ENCODE measurements at places on chromosomes 12 and 14.
A peak's percentile ranks its signal among the peaks of the same experiment; 100 is the strongest.

- no peak for DNase-seq
These were observed 39.4 kb upstream of the TMPRSS12 start for GRCh38 chr12:50803230-50803875.

GRCh38 chr12:24909667-24910066 is 39.2 kb downstream of the BCAT1 start:
- no peak for DNase-seq

DNA sequence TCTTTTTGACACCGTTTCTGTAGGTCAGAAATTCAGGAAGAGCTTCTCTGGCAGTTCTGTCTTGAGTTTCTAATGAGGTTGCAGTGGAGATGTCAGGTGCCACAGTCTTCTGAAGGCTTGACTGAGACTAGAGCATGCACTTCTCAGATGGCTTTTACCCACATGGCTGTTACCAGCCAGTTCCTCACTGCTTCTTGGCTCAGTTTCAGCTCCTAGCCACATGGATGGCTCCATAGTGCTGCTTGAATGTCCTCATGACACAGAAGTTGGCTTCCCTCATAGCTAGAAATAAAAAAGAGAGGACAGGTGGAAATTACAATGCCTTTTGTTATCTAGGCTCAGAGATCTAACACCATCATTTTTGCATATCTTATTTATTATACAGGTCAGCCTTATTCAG is 38.1 kb upstream of the SLC2A13 start:
- no peak for DNase-seq

- DNase-seq, result no peak
These were observed 2.9 kb downstream of the HEBP1 start for GRCh38 chr12:12997156-12997555.

GRCh38 chr14:85250414-85251189 is 279.3 kb upstream of the FLRT2 start:
- DNase-seq, result no peak

GRCh38 chr12:80509781-80510556 is 65.9 kb downstream of the PTPRQ start:
- DNase-seq, result no peak

DNA sequence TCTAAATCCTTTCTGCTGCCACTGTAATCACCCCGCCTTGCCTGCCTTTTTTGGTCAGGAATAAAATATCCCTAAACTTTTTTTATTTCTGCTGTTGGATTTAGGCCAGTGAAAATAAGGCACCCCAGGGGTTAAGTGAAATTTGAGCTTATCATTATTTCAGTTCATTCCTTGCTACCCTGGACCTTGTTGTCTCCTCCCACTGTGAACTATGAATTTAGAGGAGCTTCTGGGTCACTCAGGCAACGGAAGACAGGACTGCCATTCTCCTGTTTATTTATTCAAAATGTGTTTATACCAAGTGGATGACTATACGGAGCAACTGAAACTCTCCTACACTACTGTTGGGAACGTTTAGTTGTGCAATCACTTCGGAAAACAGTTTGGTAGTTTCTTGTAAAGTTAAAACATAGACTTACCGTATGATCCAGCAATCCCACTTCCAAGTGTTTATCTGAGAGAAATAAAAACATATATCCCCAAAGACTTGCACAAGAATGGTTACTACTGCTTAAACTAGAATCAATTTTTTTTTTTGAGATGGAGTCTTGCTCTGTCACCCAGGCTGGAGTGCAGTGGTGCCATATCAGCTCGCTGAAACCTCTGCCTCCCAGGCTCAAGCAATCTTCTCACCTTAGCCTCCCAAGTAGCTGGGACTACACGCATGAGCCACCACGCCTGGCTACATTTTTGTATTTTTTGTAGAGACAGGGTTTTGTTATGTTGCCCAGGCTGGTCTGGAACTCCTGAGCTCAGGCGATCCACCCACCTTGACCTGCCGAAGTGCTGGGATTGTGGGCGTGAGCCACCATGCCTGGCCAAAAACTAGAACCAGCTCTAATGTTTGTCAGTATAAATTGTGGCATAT is 2.3 kb upstream of the TRAFD1 start:
- no peak for DNase-seq

GRCh38 chr12:123655420-123655819 is 15.5 kb upstream of the TCTN2 start:
- no peak for DNase-seq

- no peak for DNase-seq
These were observed 27.3 kb downstream of the SPTLC2 start for GRCh38 chr14:77589099-77589498.

GRCh38 chr12:59298296-59298695 is 297.5 kb upstream of the SLC16A7 start:
- no peak for DNase-seq

DNA sequence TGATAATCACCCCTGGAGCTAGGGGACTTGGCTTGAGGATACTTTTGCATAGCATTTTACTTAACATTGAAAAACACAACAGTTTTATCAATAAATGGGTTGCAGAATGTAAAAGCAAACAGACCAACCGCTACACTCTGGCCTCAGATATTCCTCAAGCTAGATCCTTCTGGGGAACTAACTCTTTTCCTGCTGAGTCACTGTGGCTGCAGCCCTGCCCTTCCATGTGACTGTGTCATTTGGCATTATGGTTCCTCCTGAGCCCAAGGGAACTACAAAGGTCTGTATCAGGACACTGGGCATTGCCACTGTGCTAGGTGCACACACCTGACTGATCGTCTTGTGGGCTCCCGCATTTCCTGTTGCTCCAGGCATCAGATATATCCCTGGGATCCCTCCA is 56.6 kb downstream of the TTC9 start:
- no peak for DNase-seq

DNA sequence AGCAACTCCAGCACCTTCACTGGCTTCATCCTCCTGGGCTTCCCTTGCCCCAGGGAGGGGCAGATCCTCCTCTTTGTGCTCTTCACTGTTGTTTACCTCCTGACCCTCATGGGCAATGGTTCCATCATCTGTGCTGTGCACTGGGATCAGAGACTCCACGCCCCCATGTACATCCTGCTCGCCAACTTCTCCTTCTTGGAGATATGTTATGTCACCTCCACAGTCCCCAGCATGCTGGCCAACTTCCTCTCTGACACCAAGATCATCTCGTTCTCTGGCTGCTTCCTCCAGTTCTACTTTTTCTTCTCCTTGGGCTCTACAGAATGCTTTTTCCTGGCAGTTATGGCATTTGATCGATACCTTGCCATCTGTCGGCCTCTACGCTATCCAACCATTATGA is 6.8 kb downstream of the OR11G2 start:
- no peak for DNase-seq

- DNase-seq, result no peak
These were observed 20.5 kb upstream of the RAD51AP1 start for GRCh38 chr12:4518106-4518728.

GRCh38 chr12:65640489-65640901 is 183.8 kb upstream of the HMGA2 start:
- no peak for DNase-seq

- no peak for DNase-seq
These were observed 12.0 kb downstream of the SOAT2 start for GRCh38 chr12:53115112-53115890.

- DNase-seq, result no peak
These were observed 15.1 kb downstream of the CHD8 start for GRCh38 chr14:21440859-21441258.

DNA sequence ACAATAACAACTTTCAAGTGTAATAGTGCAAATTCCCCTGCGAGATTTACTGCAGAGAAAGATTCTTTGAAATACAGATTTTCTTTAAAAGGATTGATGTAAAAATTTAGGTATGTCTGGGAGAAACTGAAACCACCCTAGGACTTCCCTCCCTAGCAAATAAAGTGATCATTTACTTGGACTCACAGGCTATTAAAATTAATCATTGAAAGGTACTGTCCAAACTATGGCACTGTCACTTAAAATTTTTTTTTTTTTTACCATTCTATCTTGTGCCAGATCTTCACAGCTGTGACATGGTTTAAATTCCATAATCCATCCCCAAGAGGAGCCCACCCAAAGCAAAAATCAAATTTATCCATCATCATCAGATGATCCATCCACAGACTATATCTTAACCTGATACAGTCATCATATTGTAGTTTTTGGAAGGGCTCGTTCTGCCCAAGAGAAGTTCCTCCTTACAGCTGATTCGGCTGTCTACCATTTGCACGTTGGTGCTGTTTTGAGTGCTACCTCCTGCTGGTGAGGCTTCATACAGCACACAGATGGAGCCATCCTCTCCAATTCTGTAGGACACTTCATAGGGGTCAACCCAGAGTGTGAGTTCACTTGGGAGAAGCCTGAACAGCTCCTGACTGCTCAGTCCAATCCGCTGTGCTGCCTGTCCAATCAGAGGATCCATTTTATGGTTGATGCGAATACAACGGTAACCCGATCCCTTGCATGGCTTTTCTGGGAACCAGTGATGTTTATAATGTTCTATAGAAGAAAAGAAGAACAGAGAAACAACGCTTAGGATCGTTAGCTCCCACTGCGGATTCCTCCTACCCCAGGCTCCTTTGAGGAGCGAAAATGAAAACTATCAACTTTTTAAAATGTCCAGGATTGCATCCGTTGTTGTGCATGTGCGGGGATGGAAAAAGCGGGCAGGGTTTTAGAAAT is 1.7 kb downstream of the BTG1 start:
- peak; percentile 61 for DNase-seq

DNA sequence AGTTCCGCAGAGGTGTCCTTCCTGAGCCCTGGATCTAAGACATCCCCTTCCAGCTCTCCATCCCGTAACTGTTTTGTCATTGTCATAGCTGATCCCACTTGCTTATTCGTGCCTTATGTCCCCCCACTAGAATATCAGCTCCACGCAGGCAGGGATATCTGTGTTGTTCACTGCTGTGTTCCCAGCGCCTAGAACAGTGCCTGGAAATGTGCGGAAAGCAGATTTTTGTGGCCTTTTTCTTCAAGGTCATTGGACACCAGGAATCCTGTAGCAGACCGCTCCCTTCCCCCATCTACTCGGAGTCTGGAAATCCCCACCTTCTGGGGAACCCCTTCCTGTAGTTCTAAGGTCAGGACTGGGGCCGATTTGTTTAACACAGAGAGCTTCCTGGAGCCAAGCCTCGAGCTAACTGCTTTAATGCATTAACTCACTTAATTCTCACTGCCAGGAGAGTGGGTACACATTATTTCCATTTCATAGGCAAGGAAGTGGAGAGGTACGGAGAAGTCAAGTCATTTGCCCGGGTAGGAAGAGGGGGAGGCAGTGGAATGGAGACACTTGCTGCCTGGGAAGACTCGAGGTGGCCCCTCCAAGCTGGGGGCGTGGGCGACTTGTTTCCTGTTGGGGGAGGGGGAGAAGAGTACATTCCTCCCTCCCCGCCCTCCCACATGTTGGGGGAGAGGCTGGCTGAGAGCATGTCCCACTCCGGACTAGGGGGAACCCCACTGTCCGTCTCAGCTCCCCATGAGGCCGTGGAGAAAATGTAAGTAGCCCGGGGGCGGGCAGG is 1.2 kb upstream of the SH2B3 start:
- DNase-seq, result peak; percentile 29

GRCh38 chr12:110005319-110005973 is 6.2 kb downstream of the ANKRD13A start:
- DNase-seq, result no peak

DNA sequence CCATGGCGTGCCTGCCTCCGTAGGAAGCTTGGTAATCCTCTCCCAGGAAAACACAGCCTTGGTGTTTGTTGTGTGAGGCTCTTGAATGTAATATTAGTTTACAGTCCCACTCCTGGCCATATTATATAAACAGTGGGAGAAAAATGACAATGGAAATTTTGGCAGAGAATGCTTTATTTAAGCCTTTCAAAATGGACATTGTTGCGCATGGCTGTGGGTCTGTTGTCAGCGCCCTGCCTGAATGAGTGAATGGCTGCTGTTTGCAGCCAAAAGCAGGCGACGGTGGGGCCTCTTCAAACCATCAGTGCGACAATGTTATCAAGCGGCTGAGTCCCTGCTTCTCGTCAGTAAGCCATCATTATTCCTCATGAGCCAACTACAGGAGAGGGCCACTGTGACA is 201.8 kb upstream of the RMST start:
- no peak for DNase-seq

- no peak for DNase-seq
These were observed 172.1 kb downstream of the ETNK1 start for GRCh38 chr12:22796941-22797630.

DNA sequence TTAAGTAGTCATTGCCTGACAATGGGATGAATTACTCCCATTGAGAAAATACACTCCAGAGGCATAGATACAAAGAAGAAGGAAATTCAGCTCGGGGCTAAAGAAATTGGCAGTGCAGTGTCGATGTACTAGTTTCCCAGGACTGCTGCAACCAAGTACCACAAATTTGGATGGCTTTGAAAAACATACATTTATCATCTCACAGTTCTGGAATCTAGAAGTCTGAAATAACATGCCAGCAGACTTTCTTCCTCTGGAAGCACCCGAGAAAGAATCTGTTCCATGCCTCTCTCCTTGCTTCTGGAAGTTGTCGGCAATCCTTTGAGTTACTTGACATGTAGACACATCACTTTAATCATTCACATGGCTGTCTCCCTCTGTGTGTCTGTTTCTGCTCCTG is 101.9 kb downstream of the TMTC3 start:
- DNase-seq, result no peak

- DNase-seq, result no peak
These were observed 400.9 kb downstream of the SNAPC1 start for GRCh38 chr14:62162998-62163589.

GRCh38 chr14:99816642-99817041 is 23.4 kb downstream of the EML1 start:
- no peak for DNase-seq

- no peak for DNase-seq
These were observed 1.3 kb downstream of the TRHDE start for GRCh38 chr12:72273499-72273837.

DNA sequence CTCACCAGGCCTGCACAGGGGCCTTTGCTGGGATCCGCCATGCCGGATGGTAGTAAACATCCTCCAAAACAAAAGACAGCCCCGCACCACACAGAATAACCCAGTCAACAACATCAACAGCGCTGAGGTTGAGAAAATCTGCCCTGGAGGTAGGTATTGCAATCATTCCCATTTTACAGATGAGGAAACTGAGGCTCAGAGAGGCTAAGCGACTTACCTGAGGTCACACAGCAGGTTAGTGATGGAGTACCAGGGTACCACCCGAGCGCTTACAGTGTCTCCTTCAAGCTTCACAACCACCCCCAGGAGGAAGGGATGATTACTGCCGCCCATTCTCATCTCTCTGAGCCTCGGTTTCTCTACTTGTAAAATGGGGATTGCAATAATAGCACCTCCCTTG is 14.9 kb downstream of the TRPV4 start:
- DNase-seq, result no peak

DNA sequence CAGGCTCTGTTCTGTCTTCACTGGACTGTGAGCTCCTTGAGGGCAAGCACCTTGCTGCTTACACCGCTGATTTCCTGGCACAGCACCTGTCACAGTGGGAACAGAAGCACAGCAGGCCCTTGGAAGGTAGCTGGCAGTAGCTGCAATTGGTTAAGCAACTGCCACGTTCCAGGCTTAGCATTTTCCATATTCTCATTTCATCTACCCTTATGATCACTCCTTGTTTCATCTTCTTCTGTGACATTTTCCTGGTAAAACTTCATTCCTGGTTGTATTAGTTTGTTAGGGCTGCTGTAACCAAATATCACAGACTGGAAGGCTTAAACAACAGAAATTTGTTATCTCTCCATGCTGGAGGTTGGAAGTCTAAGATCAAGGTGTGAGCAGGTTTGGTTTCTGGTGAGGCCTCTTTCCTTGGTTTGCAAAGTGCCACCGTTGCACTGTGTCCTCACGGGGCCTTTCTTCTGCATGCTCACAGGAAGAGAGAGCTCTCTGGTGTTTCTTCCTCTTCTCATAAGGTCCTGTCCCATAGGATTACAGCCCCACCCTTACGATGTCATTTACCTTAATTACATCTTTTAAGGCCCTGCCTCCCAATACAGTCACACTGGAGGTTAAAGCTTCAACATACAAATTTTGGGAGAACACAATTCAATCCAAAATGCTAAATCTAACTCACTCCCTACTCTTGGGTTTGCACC is 121.7 kb upstream of the CPSF6 start:
- no peak for DNase-seq

Measured in CD8-positive, alpha-beta T cell (primary cell).